Stimulated activated naive CD4-positive, alpha-beta T cell (primary cell): ENCODE measurements at places on chromosomes 2 and 18.
A peak's percentile ranks its signal among the peaks of the same experiment; 100 is the strongest.

- DNase-seq, result no peak
Measured at GRCh38 chr2:170310876-170311502, 133.0 kb downstream of the MYO3B start.

DNA sequence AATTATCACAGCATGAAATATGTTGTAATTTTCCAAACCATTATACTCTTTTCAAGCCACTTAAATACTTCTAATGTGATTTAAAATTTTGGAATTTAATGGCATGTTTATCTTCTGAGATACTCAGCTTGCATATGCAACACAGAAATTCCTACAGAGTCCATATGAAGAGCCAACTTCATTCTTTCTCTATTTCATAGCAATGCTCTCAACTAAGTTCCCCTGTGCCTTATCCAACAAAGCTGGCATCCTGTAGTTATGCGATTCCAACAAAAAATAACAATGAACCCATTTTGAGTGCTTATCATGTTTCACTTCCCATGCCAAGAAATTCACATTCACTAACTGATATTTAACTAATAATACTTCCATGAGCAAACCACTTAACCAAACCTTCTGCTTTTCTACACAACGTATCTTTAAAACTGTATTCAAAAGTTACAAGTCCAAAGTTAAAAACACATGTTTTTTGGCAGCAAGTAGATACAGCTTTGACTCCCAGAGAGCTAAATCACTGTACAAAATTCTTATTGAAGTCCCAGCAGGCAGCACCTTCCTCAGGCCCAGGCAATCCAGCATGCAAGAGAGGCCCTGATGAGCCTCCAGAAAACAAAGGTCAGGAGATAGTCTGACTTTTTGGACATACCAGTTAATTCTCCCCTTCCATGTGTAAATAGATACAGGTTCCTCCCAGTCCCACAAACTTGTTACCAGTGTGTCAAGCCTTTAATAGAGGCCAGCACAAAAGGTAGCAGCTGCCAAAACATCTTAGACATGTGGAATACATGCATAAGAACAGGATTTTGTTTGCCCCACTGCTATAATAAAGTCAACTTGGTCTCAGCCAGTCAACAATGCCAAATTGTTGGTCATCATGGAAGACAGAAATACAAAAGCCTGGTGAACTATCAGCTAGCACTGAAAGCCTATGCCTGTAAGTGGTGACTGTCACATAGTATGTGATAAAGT lies 113.1 kb upstream of the WDR75 start:
- no peak for DNase-seq

DNA sequence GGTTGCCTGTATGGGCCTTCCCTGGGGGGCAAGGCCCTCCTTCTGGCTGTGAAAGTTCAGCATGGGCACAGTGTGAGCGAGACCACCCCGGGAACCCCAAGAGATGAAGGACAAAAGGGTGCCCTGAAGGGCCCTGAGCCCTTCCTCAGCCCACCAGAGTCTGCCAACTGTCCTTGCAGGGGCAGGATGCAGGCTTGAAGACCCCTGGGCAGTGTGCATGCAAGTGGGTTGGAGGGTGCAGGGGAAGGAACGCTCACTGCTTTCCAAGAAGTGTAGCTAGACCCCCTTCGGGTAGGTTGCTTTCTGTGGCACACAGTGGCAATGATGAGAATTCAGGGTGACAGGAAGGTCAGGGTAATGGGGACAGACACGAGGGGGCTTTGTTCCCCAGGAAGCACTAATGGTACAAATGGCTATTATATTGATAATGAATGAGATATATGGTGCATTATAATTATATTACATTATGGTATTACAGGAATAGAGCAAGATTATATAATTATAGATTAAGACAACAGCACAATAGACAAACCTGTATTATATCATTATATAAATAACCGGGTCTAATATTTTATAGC lies 228.7 kb downstream of the ATAD2B start:
- no peak for DNase-seq

GRCh38 chr18:22318745-22319407 lies 98.8 kb downstream of the CTAGE1 start:
- no peak for DNase-seq

DNA sequence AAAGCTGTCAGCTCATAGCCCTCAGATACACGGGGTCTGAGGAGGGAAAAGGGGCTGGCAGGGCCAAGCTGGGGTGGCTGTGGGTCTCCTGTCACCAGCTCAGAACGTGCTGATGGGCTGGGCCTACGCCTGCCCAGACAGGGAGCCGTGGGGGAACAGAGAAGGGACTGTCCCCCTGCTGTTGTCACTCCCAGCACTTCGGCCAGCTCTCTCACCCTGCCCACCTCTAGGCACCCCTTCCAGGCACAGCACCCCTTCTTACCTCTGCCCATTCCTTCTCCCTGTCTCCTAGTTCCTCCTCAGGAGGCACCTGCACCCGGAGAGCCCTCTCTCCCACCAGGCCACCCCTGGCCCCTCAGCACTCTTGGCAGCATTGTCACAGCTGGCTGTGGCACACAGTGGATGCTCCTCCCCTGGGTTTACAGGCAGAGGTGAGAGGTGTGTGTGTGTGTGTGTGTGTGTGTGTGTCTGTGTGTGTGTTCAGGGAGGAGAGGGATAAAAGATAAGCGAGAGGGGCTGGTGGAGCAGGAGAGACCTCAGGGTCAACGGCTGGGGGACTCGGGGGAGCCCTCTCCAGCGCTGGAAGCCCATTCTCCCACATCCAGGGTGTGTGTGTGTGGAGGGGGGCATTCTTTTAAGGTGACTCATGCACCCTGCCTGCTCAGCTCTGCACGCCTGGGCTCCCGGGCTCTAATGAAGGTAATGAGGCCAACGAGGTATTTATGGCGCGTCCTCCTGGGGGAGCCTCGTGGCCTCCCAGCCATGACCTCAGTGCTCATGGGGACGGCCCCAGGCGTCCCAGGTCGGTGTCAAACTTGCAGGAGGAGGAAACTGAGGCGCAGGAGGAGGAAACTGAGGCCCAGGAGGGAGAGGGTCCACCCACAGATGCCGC lies 66.1 kb upstream of the SMAD7 start:
- DNase-seq, result no peak

- no peak for DNase-seq
Measured at GRCh38 chr2:136060416-136060815, 57.5 kb downstream of the CXCR4 start.

DNA sequence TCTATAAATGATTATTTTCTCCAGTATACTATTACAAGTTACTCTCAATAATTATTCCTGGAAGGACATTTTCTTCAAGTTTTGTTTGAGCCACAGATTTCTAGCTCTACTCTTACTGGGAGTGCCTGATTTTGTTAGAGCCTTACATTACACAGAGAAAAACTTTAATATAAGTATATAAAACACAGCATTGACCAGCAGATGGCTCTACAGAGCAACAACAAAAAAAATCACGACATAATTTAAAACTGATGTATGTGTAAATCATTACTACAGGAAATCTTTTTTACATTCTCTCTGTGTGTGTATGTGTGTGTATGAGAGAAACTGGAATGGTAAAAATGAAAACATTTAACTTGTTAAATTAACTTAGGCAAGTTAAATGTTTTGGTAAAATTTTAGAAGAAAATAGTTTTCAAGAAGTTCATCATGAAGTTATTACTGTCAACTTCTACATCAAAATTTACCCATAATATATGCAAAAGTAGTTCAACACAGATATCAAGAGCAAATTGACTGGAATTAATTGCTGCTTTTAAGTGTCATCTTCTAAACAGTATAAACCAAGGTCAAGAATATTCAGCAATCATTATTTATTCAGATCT lies 103.3 kb downstream of the MDH1 start:
- peak; percentile 54 for DNase-seq

- no peak for DNase-seq
Measured at GRCh38 chr18:49988101-49988500, 174.8 kb upstream of the ACAA2 start.

- DNase-seq, result no peak
Measured at GRCh38 chr2:83971547-83971946, 487.5 kb downstream of the SUCLG1 start.

DNA sequence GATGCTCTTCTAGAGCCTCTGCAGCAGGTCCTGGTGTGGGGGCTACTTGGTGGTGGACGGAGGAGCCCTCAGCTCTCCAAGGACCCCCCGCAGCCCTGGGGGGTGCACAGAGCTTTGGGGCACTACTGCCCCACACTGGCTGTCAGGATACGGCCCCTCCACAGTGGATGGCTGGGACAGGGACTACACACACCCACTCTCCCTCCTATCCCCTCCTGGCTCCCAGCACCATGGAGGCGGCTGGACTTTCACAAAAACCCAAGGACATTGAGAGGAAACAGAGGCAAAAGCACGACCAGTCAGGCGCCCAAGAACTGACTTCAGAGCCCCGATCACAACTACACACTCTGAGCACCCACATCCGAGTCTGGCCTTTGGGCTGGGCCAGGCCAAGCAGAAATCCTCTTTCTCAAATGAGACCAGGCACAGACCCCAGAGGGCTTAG lies 12.6 kb downstream of the GPR35 start:
- DNase-seq, result no peak

DNA sequence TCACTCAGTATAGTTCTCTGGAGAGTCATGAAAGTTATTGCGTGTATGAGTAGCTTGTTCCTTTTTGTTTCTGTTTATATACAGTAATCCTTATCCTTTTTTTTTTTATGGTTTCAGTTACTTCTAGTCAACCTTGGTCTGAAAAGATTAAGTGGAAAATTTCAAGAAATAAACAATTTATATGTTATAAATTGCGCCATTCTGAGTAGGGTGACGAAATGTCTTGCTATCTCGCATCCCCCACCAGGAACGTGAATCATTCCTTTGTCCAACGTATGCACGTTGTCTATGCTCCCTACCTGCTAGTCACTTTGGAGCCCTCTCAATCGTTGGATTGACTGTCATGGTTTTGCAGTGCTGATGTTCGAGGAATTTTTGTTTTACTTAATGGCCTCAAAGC lies 60.4 kb downstream of the FAM117B start:
- DNase-seq, result no peak

DNA sequence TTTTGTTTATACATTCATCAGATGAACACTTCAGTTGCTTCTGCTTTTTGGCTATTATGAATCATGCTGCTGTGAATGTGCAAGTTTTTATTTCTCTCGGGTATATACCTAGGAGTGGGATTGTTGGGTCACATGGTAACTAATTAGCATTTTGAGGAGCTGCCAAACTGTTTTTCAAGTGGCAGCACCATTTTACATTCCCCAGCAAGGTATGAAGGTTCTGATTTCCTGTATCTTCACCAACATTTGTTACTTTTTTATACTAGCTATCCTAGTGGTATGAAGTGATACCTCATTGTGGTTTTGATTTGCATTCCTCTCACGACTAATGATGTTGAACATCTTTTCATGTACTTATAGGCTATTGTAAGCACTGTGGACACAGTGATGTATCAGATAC lies 53.9 kb downstream of the DYNC1I2 start:
- DNase-seq, result no peak

- DNase-seq, result no peak
Measured at GRCh38 chr2:60029566-60029883, 523.9 kb downstream of the BCL11A start.

DNA sequence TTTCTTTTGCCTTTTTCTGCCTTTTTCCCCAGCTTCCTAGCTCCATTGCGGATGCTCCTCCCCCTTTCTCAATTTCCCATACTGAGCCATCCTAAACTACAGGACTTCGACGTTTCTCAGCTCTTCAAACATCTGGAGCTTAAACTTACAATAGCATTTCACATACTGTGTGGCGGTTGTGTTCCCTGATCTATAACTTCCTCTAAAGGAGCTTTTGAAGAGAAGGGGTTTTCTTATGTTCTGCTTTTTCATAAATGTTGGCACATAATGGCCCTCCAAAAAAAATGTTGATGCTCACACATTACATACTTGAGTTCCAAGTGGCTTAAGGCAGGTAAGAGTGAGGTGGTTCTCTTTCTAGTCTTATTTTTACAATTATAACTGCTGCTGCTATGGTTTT lies 87.4 kb downstream of the RNF144A start:
- DNase-seq, result no peak

DNA sequence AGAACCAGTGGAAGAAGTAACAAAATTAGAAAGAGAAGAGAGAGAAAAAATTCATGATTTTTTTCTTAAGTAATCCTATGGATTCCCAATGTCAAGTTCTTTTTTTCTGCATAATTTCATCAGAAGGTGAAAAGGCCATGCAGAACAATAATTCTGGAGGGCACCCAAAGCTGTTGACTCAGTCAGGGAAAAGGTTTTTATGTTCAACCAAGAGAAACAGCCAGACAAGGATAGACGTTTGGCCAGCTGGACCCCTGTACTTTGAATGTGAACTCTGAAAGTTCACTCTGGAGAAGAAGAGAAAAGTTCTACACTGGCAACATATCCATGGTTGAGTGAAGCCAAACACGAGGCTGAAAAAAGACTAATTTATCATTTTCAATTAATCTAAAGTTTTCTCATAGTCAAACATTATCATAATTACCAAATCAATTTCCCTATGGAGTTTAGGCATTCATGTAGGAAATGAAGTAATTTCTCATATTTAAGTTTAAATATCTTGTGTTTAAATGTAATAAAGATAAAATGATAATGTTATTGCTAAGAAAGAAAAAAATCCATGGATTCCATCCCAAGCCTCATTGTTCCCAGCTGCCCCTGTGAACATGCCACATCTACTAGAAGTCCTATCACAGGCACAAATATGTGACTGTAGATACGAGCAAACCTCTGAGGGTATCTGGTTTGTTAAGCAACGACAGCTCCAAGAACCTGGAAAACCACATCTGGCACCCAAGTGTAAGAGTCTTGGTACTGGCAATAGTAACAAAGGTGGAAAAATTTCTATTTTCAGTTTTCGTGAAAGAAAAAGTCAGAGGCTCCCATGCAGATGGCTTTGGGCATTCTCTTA lies 742.7 kb upstream of the ACVR2A start:
- DNase-seq, result no peak

DNA sequence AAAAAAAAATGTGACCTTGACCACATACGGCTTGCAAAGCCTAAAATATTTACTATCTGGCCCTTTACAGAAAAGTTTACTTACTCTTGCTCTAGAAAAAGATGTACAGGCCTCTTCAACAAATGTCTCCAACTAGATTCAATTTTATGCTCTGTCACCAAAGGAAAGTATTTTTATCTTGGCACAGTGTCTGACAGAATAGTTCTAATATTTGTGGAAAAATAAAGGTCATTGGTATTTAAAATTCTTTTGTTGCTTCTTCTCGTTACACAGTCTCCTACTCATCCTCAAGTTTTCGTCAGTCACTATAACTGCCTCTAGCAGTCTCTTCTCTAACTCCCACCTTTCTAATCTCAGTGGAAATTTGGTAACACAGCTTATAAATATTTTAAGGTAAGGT lies 1.4 kb downstream of the RBKS start:
- DNase-seq, result no peak
